ENCODE measurements at places on chromosomes 11 and 22. TPM values are rescaled to one million over a fixed set of nuclear protein-coding genes. Genes with fewer than 3 reads are reported as not detected.

Gene LIF
- total RNA-seq: 0.88 TPM

DNA sequence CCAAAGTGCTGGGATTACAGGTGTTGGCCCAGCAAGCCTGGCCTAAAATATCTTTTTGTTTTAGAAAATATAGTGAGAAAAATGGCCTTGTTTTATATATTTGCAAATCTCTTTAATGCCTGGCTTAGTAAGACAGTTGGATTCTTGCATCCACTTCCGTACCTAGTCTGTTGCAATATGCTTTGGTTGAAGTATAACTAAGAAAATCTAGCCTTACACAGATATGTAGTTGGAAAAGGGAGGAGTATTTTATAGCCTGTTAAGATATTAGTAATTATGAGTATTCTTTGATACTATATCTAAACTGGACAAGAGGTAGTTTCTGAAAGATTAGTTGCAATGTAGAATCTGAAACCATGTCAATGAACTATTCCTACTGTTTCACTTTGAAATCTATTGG is 65.1 kb downstream of the ZNRF3 start:
- no peak for ATAC-seq

DNA sequence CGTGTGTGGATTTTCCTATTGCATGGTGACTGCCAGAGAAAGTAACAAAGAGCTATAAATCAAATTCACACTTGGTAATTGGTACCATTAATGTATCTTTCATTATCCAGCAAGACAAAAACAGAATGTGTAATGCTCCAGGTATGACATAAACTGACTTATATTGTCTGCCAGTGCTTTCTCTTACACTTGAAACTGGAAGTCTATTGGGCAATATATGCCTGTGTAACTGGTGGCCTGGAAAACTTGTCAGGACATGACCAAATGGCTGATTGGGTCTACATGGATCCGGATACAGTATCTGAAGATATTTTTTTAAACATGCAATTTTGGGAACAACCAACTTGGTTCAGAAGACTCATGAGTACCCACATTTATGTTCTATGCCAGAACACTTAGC is 174.6 kb upstream of the ARHGAP42 start:
- ATAC-seq: no peak

- ATAC-seq: no peak
Measured at GRCh38 chr11:128551611-128552335, 35.6 kb downstream of the ETS1 start.

DNA sequence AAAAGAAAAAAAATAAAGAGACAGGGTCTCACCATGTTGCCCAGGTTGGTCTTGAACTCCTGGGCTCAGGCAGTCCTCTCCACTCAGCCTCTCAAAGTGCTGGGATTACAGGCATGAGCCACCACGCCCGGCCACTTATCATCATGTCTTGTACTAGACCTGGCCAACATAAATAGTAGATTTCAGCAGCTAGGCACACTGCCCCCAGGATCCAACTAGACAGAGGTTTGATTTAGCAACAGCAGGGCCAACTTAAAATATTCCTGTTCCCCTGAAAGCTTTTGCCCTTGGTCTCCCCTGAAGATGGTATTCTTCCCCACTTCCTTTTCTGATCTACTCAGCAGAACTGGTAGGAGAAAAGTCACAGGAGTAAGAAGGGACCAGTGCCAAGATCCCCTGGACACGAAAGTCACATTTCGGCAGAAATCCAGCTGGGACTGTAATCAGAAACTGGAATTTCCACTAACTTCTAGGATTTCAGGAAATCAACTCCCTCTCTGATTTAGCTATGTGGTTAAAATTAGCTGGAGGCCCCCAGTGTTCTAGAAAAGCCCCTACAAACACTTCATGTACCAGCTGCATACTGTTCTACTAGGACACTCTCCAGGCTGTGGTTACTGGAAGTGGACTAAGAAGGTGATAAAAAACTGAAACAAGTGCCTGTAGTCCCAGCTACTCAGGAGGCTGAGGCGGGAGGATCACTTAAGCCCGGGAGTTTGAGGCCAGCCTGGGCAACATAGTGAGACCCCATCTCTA is 8.9 kb upstream of the PPP2R1B start:
- no peak for ATAC-seq

DNA sequence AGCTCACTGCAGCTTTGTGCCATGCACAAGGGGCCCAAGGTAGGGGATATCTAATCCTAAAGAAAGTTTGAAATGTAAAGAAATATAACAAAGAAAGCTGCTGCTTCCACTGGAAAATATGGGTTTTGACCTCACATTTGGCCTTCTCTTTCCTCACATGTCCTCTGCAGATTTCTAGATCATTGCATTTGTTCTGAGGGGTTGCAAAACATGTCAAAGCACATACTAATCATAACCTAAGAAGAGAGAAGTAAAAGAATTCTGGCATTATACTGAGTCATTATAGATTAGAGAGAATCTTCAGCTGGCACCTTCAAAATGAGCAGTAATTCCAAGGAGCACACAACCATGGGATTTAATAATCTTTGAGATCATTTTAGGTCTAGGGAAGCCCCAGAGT is 92.5 kb upstream of the CHRM4 start:
- ATAC-seq: no peak

DNA sequence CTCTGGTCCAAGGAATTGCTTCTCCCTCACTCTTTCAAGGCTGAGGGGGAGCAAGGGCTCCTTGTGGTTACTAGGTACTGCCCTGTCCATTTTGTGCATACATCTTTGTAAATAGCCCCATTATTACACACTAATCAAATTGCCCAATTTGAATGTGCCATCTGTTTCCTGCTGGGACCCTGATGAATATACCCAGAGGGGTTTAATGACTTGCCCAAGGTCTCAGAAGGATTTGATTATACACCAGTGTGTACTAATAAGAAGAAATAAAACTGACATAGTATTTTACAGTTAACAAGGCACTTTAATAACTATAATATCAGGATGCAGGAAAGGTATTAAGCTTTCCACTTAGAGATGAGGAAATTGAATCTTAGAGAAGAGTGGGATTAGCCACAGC is 64.6 kb upstream of the PTPRJ start:
- ATAC-seq: no peak

GRCh38 chr11:72860592-72860991 is 46.4 kb downstream of the ATG16L2 start:
- ATAC-seq: no peak

Gene OR51E2
- total RNA-seq: 0.22 TPM

GRCh38 chr22:29225422-29226090 is 19.9 kb downstream of the EMID1 start:
- peak; percentile 82 for ATAC-seq

DNA sequence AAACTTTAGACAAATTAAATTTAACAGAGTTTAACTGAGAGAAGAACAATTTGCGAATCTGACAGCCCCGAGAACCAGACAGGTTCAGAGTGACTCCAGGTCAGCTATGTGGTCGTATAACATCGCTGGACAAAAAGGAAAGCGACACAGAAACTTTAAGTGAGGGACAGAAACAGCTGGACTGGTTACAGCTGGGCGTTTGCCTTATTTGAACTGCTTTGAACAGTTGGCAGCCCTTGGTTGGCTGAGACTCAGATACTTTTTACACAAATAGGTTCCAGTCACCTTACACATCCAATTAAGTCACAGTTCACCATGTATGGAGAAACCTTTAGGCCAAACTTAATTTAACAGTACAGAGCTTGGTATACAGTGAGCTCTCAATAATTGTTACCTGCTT is 436.9 kb downstream of the GUCY1A2 start:
- ATAC-seq: no peak

Gene OR4D5
- not detected for total RNA-seq

GRCh38 chr11:129396454-129396853 is 20.8 kb downstream of the BARX2 start:
- no peak for ATAC-seq

Gene TREH
- total RNA-seq: 0.50 TPM

GRCh38 chr11:33454264-33454663 is 197.1 kb downstream of the HIPK3 start:
- peak; percentile 19 for ATAC-seq

Gene CSRP3
- not detected for total RNA-seq

Gene PATE4
- total RNA-seq: 2.7 TPM

- ATAC-seq: peak; percentile 51
Measured at GRCh38 chr11:14908214-14908880, 16.3 kb upstream of the CYP2R1 start.

Data from motor neuron (in vitro differentiated cells).